Activated CD4-positive, alpha-beta T cell treated with anti-CD3 and anti-CD28 coated beads, Interleukin-2, amount 10 ng/mL, durations not matched to agents 24 days and 14 days (primary cell): ENCODE measurements at places on chromosomes 16 and 17. TPM values are rescaled to one million over a fixed set of nuclear protein-coding genes. Genes with fewer than 3 reads are reported as not detected.

DNA sequence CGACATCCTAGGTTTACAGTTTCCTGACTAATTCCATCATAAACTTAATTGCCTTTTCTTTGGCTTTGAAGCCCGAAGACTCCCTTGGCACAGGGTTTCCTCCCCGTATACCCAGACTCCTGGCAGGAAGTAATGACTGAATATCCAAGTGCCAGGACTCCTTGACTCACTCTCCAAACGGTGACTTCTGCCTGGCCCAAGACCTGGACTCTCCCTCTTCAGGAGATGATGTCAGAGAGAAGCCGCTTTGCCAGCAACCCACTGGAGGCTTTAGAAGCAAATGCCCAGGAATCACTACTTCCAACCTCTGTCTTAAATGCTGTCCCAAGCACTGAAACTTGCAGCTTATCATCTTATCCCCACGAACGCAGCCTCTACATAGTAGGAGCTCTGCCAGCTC, 146.5 kb downstream of the RGS9 start:
- no peak for DNase-seq

DNA sequence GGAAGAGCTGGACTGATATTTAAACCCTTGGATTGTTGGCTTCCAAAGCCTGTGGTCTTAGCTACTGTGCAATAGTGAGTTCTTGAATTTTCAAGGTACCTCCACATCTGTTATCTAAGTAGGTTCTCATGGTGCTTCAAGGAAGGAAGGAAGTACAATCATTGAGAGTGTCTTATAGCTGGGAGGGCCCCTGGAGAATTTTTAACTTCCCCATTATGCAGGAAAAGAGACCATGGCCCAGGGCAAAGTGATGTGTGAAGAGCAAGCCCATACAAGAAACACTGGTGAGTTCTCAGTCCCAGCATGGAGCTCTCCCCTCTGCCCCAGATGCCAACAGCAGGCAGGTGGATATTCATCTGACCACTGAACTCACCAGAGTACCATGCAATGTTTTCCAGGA, 169.0 kb upstream of the IRX6 start:
- no peak for DNase-seq

GRCh38 chr16:87734644-87735043, 31.1 kb downstream of the KLHDC4 start:
- DNase-seq, result no peak

DNA sequence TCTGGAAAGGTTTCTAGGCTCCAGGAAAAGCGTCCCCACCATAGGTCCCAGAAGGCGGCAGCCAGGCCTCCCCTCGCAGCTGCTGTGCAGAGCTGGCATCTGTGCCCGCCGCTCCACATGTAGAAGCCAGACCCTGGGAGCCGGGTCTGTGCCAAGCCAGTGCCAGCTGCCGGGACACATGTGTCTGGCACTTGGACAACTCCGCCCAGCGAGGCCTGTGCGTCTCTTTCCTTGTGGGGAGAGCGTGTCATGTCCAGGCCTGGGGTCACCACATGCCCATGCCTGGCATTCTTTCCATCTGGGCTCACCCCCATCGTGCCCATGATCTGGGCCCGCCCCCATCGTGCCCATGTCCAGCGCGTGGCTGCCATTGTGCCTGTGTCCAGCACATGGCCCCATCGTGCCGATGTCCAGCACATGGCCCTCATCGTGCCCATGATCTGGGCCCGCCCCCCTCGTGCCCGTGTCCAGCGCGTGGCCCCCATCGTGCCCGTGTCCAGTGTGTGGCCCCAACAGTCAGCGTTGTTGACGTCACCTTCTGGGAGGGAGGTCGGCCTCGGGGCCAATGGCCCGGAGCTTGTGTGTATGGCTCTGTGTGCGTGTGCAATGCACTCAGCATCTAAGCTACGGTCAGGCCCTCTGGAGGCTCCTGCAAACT, 13.3 kb upstream of the ACSF3 start:
- no peak for DNase-seq

DNA sequence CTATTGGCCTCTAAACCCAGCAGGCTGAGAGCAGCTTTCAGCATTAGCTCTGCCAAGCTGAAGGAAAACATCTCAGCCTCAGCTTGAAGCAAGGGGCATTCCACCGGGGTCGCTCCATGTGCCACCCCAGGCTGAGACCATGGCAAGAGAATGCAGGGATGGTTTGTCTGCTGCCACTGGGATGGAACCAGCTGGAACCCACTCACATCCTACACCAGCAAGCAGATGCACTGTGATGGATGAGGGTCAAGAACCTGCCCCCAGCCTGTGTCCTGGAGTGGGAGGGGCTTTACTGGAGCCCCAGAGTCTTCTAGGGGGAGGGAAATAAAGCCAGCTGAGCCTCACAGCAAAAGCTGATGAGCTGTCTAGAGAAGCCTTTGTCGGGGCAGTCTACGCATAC, 51.9 kb downstream of the C16orf95 start:
- no peak for DNase-seq

- DNase-seq, result peak; percentile 78
Observed at GRCh38 chr17:3915995-3916696, at the start of gene P2RX1. TSS of gene P2RX1 (minus strand) at chr17:3916465. CDS start at chr17:3916225, 240 bp downstream.

DNA sequence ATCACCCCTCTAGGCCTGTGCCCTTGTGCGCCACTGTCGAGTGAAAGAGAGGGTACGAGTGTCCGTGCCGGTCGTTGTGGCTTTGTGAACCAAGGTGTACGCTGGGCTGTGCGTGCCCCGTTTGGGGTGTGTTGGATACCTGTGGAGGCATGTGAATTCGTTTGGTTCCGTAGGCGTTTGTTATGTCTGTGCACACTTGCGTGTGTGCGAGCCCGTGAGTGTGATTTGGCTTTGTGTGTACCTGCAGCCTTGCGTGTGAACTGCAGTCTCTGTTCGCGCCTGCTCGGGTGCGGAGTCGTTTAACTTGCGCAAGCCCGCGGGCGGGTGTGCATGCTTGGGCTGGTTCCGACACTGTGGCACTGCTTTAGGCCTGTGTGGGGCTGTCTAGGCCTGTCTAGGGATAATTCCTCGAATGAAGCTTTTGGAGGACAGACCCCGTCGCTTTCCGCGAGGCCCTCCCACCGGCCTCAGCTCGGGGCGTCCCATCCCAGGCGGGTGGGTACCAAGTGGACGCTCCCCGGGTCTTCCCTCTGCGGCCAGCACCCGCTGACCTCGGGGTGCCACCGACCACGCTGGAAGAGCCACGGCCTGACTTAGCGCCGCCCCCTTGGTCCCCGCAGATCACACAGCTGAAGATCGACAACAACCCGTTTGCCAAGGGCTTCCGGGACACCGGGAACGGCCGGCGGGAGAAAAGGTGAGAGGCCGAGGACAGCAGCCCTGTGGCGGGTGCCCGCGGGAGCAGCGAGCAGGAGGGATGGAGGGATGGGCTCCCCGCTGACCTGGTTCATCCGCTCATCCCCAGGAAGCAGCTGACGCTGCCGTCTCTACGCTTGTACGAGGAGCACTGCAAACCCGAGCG, 4.4 kb downstream of the TBX2 start:
- DNase-seq, result no peak

DNA sequence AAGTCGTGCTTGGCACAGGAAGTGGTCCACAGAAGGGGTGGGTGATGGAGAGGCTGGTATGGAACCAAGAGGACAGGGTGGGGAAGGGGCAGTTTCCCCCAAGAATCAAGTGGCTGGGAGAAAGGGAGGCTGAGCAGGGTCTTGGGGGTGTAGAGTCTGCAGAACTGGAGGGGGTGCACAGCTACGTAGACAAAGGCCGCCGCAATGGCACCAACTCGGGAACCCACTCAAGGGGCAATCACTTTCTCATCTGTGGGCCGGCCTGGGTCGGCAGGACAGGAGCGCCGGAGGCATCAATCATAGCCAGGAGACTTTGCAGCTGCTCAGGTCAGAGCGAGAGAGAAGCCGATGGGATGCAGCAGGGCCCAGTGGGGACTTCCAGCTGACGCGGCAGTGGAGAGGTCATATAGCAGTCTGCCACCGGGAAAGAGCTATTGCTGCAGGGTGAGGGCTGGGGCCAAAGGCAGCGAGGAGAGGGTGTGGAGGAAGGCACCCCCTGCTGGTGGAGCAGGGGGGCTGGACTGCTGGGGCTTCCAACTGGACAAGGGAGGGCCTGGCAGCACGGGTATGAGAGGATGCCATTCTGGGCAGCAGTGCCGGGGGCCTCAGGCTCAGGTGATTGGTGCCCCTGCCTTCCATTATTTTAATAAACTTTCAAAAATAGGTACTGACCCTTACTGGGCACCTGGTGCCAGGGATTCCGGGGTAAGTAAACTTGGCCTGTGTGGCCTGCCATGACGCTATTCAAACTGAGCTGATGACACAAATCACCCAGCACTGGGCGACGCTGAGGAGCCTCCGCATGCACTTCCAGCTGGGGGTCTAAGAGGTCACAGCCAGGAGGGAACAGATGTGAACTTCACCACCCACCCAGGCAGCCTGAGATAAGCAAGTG, 52.5 kb upstream of the MTSS2 start:
- DNase-seq, result peak; percentile 78

- DNase-seq, result peak; percentile 37
Observed at GRCh38 chr16:55499281-55499680, 9.6 kb upstream of the LPCAT2 start.

DNA sequence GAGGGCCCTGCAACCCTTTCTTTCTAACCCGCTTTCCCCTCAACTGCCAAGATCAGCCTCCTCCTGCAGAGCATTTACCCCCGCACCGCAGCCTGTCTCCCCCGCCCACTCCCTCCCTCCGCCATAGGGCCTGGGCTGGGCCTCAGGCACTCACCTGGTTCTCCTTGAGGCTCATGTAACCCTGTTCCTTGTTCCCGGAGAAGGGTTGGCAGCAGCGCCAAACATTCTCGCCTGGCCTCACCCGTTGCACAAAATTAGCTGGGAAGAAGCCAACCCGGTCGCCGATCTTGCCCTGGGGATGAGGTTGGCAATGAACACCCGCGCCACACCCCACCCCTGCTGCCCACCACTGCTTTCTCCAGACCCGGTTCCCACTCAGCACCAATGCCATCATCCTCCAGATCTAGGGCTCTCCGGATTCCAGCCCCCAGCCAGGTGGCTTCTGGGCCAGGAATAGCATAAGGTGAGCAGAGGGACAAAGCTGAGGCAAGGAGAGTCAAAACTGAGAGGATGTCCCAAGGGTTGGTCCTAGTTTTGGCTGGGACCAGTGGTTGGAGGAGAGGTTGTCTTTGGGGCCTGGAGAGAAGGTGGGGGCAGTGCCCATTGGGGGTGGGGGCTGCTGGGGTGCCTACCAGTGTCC, 12.8 kb downstream of the STAC2 start:
- DNase-seq, result no peak

Gene SOX15
- total RNA-seq, result 0.43 TPM in 1 of 2 replicates, not detected in the other

Gene SCIMP
- total RNA-seq, result not detected in 2 replicates

GRCh38 chr16:11636172-11636721, 32.0 kb upstream of the SNN start:
- DNase-seq, result no peak

DNA sequence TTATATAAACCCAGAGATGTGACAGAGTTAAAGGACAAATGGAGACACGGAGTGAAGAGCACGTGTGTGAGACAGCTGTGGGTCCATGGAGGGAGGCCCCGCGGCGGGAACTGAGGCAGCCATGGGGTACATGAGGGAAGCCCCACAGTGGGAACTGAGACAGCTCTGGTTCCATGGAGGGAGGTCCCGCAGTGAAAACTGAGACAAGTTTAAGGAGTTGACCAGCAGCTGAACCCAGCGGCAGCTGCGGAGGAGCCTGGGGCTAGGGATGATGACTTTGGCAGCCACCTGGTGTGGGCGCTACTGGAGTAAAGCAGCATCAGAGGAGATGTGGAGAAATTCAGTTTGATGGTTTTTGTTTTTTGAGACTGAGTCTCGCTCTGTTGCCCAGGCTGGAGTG, 185.1 kb downstream of the RPTOR start:
- no peak for DNase-seq

GRCh38 chr17:44360826-44361225, 2.8 kb downstream of the FAM171A2 start:
- no peak for DNase-seq

- DNase-seq, result no peak
Observed at GRCh38 chr17:31414550-31414918, 23.1 kb downstream of the RAB11FIP4 start.

- DNase-seq, result no peak
Observed at GRCh38 chr16:11280616-11281522, at the start of gene PRM1. TSS of gene PRM1 (minus strand) at chr16:11281330. CDS start at chr16:11281238, 92 bp downstream.

Gene MYH1
- total RNA-seq, result not detected in 2 replicates

GRCh38 chr16:74053312-74053711, 243.3 kb upstream of the PSMD7 start:
- no peak for DNase-seq

DNA sequence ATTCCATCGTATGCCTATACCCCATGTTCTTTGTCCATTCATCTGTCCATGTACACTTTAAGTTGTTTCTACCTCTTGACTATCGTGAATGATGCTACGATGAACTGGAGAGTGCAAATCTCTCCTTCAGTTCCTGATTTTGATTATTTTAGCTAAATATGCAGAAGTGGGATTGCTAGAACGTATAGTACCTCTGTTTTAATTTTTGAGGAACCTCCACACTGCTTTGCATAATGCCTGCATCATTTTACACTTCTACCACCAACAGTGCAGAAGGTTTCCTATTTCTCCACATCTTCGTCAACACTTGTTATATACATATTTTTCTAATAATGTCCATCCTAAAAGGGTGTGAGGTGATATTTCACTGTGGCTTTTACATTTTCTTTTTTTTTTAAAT, 43.9 kb downstream of the SDR42E1 start:
- no peak for DNase-seq

- DNase-seq, result no peak
Observed at GRCh38 chr17:30232015-30232823, 3.3 kb downstream of the SLC6A4 start.

Gene ZNF385C
- total RNA-seq, result 0.16 TPM in 1 of 2 replicates, not detected in the other

- peak; percentile 73 for DNase-seq
Observed at GRCh38 chr16:3458852-3459361, 15.4 kb downstream of the NAA60 start.

Gene GRIN2A
- total RNA-seq, result not detected in 2 replicates

DNA sequence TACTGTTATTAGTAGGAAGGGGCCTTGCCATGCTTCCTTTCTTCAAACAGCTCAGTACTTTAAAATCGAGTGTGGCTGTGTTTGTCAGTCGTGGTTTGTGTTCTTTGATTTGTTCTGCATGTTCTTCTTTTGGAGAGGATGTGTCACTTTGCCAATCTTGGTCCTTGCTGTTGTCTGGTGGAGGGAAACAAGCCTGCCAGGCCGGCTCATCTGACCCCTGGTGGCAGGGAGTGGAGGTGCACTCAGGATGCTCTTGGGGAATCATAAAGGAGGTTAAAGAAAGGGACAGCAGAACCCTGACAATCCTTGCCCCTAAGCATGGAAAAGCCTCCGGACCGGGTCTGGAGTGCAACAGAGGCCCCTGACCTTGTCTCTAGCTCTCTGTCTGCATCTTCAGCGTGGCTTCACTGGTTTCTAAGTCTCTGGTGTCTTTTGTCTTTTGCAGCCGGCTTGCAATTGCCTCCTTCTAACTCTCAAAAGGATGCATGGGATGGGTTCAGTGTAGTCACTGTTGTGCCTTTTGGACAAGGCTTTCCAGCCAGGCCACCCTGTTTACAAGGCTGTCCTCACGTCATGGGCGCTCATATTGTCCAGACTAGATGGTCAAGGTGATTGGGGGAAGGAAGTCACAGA, 135.8 kb downstream of the WWOX start:
- DNase-seq, result peak; percentile 90

DNA sequence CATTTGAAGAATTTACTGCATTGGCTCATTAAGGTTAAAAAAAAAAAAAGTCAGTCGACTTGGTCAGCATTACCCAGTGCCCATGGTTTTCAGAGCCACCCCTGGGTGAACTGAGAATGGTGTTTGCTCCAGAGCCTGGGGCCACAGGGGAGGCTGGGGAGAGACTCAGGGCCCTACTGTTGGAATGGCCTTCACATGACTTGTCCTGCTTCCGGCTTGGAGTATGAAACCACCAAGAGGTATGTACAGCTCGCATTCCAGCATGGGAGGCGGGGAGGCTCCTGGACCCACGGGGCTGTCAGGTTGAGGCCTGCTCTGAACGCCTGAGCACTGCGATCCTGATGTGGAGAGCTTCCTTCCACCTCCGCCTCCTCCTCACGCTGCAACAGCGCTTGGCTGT, 36.8 kb downstream of the MSI2 start:
- no peak for DNase-seq
